ENCODE measurements at places on chromosomes 7 and 10.

- no peak for DNase-seq
Measured at GRCh38 chr7:33578881-33579672, 326.3 kb upstream of the BMPER start.

DNA sequence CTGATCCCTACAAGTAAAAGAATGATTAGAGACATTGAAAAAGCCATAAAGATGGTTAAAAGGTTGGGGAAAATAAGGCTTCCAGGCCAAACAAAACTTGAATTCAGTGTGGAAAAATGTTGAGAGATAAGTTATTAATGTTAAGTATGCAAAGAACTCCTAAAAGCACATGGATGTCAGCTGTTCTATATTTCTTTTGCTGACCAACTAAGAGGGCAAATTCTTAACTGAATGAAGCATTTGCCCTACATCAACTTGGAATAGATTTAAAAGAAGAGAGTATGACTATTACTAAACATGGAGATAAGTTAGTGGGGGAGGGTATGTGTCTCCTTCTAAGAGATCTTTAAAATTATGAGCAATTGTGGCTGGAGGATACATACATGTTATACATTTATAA lies 124.8 kb downstream of the KIAA1217 start:
- no peak for DNase-seq

GRCh38 chr7:121105262-121105661 lies 116.8 kb downstream of the CPED1 start:
- DNase-seq: no peak

DNA sequence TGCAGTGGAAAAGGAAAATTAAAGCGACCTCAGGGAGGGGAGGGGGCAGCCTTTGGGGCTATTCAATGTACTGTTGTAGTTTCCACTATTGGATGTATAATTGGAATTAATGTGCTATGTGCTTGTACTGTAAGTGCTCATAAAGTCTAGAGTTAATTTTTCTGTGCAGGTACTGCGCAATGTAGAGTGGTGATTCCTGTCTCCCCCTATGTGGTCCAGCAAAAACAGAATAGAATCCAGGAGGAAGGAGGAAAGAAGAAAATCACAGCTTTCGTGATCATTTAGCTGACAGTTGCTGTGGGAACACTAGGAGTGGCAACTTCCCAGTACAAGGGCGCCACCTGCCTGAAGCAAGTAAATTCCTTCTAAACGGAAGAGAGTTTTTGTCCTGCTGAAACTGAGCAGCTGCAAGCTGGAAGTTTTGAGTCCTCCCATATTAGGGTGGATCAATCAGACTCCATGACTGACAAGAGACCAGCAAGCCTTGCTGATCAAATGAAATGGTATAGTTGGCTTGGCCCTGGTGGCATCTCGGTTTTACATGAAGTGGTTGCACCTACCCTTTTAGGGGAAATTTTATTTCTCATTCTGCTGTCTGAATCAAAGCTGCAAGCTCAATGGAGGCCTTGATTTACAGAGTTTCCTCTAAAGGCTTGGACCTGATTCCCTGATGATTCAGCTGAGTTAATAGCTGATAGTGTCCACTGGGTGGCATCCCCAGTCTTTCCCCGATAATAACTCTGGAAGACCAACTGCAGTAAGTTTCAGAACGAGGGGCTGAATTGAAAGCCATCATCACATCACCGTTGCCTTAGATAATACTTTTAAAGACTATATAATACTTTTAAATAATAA lies 299.8 kb downstream of the HGF start:
- no peak for DNase-seq

- no peak for DNase-seq
Measured at GRCh38 chr10:73410897-73411296, 3.0 kb downstream of the ANXA7 start.

- no peak for DNase-seq
Measured at GRCh38 chr7:276230-276835, 13.6 kb upstream of the FOXL3 start.

Data from cerebellar nuclear complex (tissue), 1 donor.